ENCODE measurements at places on chromosomes 7 and 10. TPM values are rescaled to one million over a fixed set of nuclear protein-coding genes. Genes with fewer than 3 reads are reported as not detected.

ELMO1 gene
- 1.3 TPM for total RNA-seq

SPOCK2 gene
- total RNA-seq = 0.36 TPM

OPN1SW gene
- total RNA-seq = not detected

ZNF800 gene
- 37.5 TPM for total RNA-seq

HABP2 gene
- total RNA-seq = not detected

HKDC1 gene
- total RNA-seq = 0.16 TPM

ARMH3 gene
- 13.6 TPM for total RNA-seq
